ENCODE measurements at places on chromosomes 2 and 18.

DNA sequence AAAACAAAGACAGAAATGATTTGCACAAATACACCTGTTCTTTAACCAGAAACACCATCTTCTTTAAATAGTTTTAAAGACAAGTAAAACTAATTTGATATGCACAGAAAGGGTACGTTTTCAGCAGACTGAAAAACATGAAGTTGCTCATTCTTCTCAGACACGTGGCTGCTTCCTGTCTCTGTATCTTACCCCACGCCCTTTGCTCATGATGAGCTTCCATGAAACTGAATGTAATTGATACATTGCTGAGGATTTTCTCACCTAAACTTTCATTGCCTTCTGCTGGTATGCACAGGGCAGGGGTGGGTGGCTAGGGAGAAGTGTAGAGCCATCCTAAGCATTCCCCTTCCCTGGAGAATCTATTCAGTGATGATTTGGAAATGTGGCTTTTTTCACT, 644.3 kb downstream of the BCL11A start:
- no peak for DNase-seq

- no peak for DNase-seq
Measured at GRCh38 chr2:237264480-237265219, 149.3 kb downstream of the COL6A3 start.

GRCh38 chr2:24840164-24840869, 47.1 kb downstream of the CENPO start:
- DNase-seq: no peak

DNA sequence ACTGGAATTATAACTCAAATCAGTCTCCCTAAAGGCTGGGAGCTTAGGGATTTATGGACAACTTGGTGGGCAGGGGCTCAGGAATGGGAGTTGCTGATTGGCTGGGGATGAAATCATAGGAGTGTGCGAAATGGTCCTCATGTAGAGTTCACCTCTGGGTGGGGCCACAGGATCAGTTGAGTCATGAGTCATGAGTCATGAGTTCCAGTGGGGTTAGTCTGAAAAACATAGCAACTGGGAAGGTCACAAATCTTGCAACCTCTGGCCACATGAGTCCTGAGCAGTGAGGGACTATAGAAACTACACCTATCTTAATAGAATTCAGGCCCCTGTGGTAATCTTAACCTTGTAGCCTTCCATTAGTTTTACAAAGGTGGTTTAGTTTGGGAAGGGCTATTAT, 383.3 kb downstream of the RBM43 start:
- DNase-seq: no peak

DNA sequence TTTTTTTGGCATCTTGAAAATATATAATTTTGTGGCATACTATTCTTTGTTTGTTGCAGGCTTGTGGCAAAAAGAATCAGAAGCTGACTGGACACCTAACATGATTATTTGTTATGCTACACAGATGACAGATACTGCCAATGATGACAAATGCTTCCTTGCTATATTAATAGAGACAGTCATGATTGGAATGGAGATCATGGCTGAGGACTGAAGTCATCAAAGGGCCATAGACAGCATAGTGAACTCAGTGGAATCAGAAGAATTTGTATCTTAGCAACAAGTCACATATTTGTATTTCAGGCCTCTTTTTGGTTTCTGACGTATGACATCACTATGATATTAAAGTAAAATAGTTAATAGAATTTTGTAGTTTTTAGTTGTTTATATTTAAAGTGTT, 1003.8 kb upstream of the DDX18 start:
- DNase-seq: no peak

- no peak for DNase-seq
Measured at GRCh38 chr2:71524476-71524875, 71.1 kb downstream of the DYSF start.

GRCh38 chr2:68921646-68922045, 31.0 kb downstream of the GKN2 start:
- DNase-seq: no peak

DNA sequence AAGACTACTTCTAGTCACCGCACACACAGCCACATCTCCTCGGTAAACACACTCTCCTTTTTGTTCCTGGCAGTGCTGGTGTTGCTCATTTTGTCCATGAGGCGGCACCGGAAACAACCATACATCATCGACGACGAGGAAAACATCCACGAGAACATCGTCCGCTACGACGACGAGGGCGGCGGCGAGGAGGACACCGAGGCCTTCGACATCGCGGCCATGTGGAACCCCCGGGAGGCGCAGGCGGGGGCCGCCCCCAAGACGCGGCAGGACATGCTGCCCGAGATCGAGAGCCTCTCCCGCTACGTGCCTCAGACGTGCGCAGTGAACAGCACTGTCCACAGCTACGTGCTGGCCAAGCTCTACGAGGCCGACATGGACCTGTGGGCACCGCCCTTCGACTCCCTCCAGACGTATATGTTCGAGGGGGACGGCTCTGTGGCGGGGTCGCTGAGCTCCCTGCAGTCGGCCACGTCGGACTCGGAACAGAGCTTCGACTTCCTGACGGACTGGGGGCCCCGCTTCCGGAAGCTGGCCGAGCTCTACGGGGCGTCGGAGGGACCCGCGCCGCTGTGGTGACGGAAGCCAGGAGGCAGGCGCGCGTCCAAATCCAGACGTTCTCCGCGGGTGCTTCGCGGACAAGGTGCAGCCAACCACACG, 221.0 kb downstream of the CDH20 start:
- DNase-seq: no peak

DNA sequence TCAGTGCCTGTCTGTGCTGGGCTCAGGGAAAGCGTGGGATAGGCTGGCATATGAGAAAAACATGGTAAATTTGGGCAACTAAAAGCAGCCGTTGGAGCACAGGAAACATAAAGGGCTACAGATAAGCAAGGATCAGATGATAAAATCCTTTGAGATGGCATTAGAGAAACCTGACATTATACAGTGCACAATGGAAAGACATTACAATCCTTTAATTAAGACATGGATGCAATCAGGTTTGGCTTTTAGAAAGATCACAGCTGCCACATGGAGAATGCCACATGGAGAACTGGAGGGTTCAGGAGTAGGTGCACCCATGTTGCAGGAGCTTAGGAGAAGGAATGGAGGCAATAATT, 117.3 kb downstream of the CDC42EP3 start:
- DNase-seq: no peak

DNA sequence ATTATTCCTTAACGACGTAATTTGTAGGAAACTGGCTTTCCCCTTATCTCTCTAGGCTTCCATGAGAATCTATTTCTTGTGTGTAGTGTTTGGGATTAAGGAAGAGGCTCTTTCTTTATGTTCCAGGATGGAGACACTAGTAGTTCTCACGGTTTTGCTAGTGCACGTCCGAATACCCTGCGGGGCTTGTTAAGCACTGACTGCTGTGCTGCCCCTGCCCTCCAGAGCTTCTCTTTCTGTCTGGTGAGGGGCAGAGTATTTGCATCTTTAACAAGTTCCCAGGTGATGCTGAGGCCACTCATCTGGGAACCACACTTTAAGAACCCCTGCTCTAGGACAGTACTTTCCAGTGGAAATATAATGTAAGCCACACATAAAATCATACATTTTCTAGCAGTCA, 76.4 kb downstream of the SPATS2L start:
- DNase-seq: no peak

DNA sequence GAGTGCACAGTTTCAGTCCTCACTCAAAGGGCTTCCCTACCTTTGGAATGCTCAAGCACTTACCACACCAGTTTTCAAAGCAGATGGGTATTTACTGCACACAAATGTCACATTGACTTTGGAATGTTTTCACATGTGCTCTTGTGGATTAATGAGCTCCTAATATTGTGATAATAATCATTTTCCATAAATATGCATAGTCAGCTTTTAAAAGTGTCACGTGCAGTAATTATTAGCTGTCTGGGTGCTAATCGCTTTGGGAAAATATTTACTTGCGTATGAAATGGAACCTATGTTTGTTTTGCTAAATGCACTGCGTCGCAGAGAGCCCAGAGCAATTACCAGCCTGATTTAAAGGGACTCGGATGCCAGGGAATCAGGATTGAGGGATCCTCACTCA, 229.3 kb downstream of the SMAD2 start:
- DNase-seq: no peak

- no peak for DNase-seq
Measured at GRCh38 chr2:234373481-234374149, 123.3 kb downstream of the ARL4C start.

GRCh38 chr2:32427672-32428610, 71.1 kb downstream of the BIRC6 start:
- DNase-seq: no peak

GRCh38 chr2:109604597-109604996, 9.2 kb downstream of the SEPTIN10 start:
- DNase-seq: no peak

DNA sequence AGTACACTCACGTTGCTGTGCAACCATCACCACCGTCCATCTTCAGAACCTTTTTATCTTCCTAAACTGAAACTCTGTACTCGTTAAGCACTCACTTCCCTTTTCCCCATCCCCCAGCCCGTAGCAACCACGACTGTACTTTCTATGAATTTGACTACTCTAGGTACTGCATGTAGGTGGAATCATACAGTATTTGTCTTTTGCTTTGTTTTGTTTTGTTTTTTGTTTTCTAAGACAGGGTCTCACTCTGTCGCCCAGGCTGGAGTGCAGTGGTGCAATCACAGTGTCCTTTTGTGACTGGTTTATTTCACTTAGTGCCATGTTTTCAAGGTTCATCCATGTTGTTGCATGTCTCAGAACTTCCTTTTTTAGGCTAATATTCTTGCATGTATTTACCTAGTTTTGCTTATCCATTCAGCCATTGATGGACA, 7.0 kb upstream of the TYMS start:
- no peak for DNase-seq

DNA sequence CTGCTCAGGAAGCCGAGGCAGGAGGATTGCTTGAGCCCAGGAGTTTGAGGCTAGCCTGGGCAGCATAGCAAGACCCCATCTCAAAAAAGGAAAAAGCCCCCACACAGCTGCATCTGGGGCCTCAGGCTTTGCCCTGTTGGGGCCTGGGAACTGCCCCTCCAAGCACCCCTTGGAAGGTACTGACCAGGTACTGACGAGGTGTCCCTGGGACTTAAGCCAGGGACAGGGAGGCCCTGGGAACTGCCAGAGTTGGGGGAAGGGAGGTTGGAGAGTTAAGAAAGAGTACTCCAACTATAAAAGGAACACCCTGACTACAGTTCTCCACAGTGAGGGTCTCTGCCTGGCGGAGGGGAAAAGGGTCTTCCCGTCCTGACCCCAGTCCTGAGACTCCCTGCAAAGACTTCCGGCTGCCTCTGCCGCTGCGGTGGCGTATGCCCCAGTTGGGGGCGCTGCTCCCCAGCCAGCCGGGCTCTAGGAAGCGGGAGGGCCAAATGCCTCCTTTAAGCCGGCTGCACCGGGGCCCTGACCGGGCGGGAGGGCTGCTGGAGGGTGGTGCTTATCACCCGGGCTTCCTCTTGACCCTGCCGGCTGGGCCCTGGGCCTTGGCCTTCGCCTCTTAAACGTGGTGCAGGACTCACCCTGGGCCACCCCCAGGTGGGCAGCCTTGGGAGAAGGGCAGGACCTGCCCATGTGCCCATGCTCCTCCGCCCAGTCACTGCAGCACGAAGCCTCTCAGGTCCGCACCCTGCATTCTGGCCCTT, 12.8 kb downstream of the SLC30A3 start:
- no peak for DNase-seq

DNA sequence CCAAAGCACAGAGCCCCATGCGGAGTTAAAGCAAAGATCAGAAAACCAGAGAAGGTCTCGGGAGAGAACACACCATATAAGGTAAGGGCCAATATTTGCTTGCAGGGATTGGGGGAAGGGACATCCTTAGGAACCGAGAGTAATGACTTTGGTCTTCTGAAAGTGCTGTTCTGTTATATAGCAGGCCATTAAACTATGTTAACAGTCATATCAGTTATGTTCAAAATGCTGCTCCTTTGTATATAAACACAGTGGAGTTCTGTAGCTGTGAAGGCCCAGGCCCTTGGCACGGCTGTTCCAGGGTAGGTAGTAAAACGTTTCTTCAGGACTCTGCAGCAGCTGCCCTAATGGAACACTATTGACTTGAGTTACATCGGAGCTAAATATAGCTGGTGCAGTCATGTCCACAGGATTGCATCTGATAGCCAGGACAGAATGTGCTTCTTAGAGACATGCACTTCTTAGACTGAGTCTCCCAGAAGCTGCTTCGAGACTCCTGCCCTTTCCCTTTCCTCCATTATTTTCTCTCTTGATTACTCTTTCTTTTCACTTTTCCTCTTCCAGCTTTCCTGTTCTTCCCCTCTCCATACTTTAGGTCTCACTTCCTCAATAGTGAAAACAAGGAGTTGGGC, 122.4 kb downstream of the SETBP1 start:
- DNase-seq: no peak

DNA sequence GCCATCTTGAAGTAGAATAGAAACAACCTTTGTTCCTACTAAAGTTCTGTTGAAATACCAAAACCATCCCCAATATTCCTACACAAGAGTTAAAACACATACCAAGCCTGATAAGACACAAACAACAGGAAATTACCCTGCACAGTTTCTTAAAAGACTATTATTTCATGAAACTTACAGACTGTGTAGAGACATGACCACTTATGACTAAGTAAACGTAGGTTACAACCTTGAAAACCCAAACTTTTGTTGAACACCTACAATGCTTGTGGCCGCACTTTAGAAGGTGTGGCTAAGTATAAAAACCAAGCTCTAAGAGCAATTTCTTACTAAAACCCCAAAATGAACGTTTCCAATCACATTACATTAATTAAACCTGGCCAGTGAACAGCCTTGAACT, 2.0 kb downstream of the SMAD2 start:
- DNase-seq: no peak

GRCh38 chr2:95061119-95061512, 35.6 kb downstream of the MAL start:
- no peak for DNase-seq

DNA sequence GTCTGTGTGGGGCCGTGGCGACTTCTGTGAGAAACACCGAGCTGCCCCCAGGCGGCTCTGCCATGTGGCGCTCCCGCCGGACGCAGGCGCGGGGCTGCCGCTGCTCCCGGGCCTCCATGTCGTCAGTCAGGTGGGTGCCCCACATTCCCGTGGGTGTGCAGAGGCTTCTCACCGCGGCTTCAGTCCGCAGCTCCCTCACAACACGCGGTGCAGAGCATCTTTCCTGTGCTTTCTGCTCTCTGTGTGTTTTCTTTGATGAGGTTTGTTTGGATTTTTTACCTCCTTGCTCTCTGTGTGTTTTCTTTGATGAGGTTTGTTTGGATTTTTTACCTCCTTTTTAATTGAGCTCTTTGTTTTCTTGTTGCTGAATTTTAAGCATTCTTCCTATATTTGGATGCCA, 13.0 kb downstream of the AQP12A start:
- DNase-seq: peak; percentile 1

DNA sequence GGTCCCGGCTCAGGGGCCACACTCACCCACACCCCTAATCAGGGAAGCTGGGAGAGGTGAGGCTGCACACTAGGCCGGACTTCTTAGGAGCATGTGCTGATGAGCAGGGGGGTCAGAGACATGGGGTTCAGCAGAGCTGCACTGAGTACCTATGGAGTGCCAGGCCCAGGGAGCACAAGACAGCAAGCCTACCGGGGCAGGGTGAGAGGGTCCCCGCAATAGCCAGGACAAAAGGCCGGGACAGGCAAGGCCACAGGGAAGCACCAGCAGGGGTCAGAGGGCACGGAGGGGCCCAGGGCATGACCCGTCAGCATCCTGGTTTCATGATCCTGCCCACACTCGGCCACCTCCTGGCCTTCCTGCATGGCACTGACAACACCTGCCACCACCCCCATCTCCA, 73.5 kb downstream of the TNS1 start:
- no peak for DNase-seq

Data from stimulated activated CD8-positive, alpha-beta memory T cell treated with anti-CD3 and anti-CD28 coated beads, Interleukin-7, amount 100 ng/mL, for 4 hours (primary cell).